ENCODE measurements at places on chromosomes 16 and 17. TPM values are rescaled to one million over a fixed set of nuclear protein-coding genes. Genes with fewer than 3 reads are reported as not detected.
A peak's percentile ranks its signal among the peaks of the same experiment; 100 is the strongest.

The MYH3 gene
- total RNA-seq = 1.9 TPM

DNA sequence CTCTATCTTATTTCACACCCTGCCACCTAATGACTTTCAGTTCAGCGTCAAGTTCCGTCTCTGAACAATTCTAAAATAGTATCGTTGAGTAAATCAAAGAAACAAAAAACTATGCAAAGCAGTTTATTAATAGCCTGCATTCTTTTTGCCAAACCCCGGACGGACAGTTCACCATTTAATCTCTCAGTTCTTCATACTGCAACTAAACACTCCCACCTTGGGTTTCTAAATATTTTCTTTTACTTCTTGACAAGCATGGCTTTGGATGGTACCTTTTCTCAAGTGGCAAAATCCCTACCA, 1.2 kb downstream of the MYH11 start:
- H3K27ac ChIP-seq = peak overlapping the region; percentile 92
- H3K4me1 ChIP-seq = no peaks in the 10 kb centered on the region
- no peaks in the 10 kb centered on the region for H3K27me3 ChIP-seq
- peak overlapping the region; percentile 56 for H3K4me3 ChIP-seq
- no peaks in the 10 kb centered on the region for H3K36me3 ChIP-seq

The FBXW10B gene
- not detected for total RNA-seq

DNA sequence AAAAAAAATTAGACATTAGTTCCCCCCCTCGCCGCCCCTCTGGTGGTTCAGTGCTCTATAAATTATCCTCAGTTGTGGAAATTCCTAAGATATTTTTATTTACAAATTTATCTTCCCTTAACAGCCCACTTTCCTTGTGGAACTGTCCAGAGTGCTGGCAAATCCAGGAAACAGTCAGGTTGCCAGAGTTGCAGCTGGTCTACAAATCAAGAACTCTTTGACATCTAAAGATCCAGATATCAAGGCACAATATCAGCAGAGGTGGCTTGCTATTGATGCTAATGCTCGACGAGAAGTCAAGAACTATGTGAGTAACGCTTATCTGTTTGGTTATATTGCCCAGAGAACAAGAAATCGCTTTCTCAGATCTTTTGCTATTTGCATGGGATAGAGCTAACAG, 2.9 kb downstream of the KPNB1 start:
- no peak overlapping the region for H3K4me3 ChIP-seq
- H3K27me3 ChIP-seq = no peaks in the 10 kb centered on the region
- H3K36me3 ChIP-seq = no peaks in the 10 kb centered on the region
- no peak overlapping the region for H3K27ac ChIP-seq

GRCh38 chr17:45129426-45129939, 2.8 kb downstream of the PLCD3 start:
- DNase-seq = no peak
- peaks cover 9% of the 10 kb centered on the region for H3K4me1 ChIP-seq
- no peaks in the 10 kb centered on the region for H3K27me3 ChIP-seq
- peak overlapping the region; percentile 82 for H3K27ac ChIP-seq

The CCDC154 gene
- 0.51 TPM for total RNA-seq

The PPP1R9B gene
- total RNA-seq = 30.3 TPM

The PDE6G gene
- 2.1 TPM for total RNA-seq

The ZNF19 gene
- total RNA-seq = 21.5 TPM

DNA sequence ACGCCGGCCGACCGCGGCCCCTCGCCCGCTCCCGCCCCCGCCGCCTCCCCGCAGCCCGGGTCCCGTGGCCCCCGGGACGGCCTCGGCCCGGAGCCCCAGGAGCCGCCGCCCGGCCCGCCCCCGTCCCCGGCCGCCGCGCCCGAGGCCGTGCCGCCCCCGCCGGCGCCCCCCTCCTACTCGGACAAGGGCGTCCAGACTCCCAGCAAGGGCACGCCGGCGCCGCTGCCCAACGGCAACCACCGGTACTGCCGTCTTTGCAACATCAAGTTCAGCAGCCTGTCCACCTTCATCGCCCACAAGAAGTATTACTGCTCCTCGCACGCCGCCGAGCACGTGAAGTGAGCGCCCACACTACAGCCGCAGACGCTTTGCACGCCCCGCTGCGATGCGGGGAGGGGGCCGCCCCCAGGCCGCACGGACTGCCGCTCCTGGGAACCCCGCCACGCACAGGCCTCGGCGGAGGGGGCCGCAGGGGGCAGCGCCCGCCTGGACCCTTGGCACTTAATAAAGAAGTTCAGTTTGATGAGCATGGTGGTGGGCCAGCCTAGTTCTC, 35.5 kb upstream of the ZC3H18 start:
- H3K36me3 ChIP-seq = no peaks in the 10 kb centered on the region
- no peak for DNase-seq
- peaks cover 18% of the 10 kb centered on the region for H3K4me1 ChIP-seq
- no peak overlapping the region for H3K27ac ChIP-seq

The CEP295NL gene
- not detected for total RNA-seq

- H3K27me3 ChIP-seq = no peaks in the 10 kb centered on the region
- DNase-seq = no peak
- no peaks in the 10 kb centered on the region for H3K4me1 ChIP-seq
- H3K36me3 ChIP-seq = no peaks in the 10 kb centered on the region
These were observed 94.5 kb downstream of the MARF1 start for GRCh38 chr16:15548482-15548891.

DNA sequence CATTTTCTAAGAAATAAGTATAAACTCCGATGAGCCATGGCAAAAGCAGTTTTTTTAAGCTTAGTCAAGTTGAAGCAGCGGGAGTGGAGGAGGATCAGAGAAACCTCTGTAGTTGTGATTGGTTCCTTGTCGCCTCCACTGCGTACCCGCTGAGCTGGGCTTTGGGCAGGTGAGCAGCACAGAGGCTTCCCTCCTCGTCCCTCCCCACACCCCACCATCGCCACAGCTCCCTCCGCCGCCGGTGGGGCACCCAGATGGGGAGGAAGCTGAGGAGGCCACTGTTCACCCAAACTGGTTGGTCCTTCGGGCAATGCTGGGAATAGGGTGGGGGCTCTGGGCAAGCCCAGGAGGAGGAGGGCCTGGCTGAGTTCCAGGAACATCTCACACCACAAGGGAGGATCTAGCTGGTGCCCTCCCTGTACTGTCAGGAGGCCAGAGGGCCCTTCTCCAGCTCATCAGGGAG, 5.2 kb upstream of the MRPL38 start:
- peak; percentile 80 for DNase-seq
- H3K4me3 ChIP-seq = no peak overlapping the region
- no peaks in the 10 kb centered on the region for H3K36me3 ChIP-seq
- H3K4me1 ChIP-seq = peaks cover 4% of the 10 kb centered on the region

The DNAI2 gene
- total RNA-seq = not detected

- H3K4me3 ChIP-seq = no peak overlapping the region
- H3K27ac ChIP-seq = peak overlapping the region; percentile 72
- no peaks in the 10 kb centered on the region for H3K36me3 ChIP-seq
- peaks cover 61% of the 10 kb centered on the region for H3K4me1 ChIP-seq
- no peaks in the 10 kb centered on the region for H3K27me3 ChIP-seq
These were observed 15.7 kb downstream of the SLC16A3 start for GRCh38 chr17:82244413-82245133.

DNA sequence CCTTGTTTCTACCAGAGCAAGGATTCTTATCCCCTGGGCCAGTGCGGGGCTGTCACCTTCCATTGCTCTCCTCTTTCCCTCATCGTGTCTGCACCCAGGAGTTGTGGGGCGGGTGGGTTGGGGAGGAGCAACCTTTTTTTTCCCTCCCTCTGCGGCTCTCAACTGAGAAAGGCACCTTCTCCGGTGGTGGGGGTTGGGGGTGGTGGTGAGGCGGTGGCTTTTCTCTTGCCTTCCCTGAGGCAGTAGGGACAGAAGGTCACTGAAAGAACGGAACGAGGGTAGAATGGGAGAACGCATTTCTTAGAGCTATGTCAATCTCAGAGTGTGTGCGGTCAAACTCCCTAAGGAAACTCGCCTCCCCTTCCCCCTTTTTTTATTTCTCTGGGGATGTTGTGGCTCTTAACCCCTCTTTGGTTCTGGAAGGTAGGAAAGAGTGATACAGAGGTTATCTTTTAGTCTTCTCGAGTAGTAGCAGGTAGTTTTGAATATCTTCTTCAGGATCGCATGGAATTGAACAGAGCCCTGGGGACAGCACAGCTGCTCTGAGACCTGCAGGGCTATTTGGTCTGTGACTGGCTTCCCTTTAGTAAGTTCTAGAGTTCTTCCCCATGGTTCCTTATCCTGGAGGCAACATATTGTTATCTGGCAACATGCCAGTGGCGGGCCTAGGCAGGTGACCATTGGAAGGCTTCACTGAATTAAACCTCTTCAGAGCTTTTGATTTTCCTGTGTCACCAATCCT, 994 bp downstream of the CLTC start:
- H3K4me3 ChIP-seq = peak overlapping the region; percentile 91
- H3K27me3 ChIP-seq = no peaks in the 10 kb centered on the region
- H3K4me1 ChIP-seq = peaks cover 3% of the 10 kb centered on the region
- no peaks in the 10 kb centered on the region for H3K36me3 ChIP-seq

GRCh38 chr17:73696251-73696650, 52.0 kb upstream of the SDK2 start:
- DNase-seq = no peak
- no peak overlapping the region for H3K27ac ChIP-seq
- H3K4me1 ChIP-seq = no peaks in the 10 kb centered on the region
- no peaks in the 10 kb centered on the region for H3K36me3 ChIP-seq

- H3K4me3 ChIP-seq = no peak overlapping the region
- H3K4me1 ChIP-seq = peaks cover 9% of the 10 kb centered on the region
- H3K27me3 ChIP-seq = no peaks in the 10 kb centered on the region
- H3K27ac ChIP-seq = peak overlapping the region; percentile 69
- H3K36me3 ChIP-seq = no peaks in the 10 kb centered on the region
- DNase-seq = no peak
These were observed 208.6 kb upstream of the CIBAR2 start for GRCh38 chr16:85320677-85321385.

The TNP2 gene
- not detected for total RNA-seq

The ITGB4 gene
- 100 TPM for total RNA-seq

- H3K36me3 ChIP-seq = no peaks in the 10 kb centered on the region
- H3K4me1 ChIP-seq = no peaks in the 10 kb centered on the region
- DNase-seq = no peak
- H3K27me3 ChIP-seq = peaks cover 26% of the 10 kb centered on the region
These were observed 586 bp downstream of the CD7 start for GRCh38 chr17:82316651-82317393.

GRCh38 chr17:64441772-64442540, 7.0 kb upstream of the MILR1 start:
- H3K27me3 ChIP-seq = no peaks in the 10 kb centered on the region
- no peak overlapping the region for H3K4me3 ChIP-seq
- H3K4me1 ChIP-seq = no peaks in the 10 kb centered on the region
- DNase-seq = no peak
- H3K36me3 ChIP-seq = no peaks in the 10 kb centered on the region

The ITGAX gene
- not detected for total RNA-seq

The TPSG1 gene
- not detected for total RNA-seq

DNA sequence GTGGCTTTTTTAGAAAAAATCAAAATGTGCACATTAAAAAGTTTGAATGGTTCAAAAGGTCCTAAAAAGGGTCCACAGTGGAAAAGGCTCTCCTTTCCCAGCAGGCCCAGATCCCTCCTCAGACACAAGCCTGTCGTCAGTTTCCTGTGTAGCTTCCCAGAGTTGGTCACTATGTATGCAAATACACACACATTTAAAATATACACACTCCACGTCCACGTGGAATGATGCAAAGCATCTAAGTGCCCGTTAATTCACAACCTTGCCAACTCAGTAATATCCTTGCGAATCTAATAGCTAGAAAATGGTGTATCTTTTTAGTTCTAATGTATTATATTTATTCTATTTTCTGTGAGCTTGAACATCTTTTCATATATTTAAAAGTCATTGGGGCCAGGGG, 17.7 kb downstream of the NLRC5 start:
- no peak overlapping the region for H3K4me3 ChIP-seq
- no peaks in the 10 kb centered on the region for H3K27me3 ChIP-seq
- no peak for DNase-seq
- no peaks in the 10 kb centered on the region for H3K4me1 ChIP-seq
- H3K36me3 ChIP-seq = no peaks in the 10 kb centered on the region
- no peak overlapping the region for H3K27ac ChIP-seq

The MT1M gene
- total RNA-seq = 6.2 TPM

GRCh38 chr17:40090237-40091119, 9.9 kb downstream of the NR1D1 start:
- H3K27ac ChIP-seq = peak overlapping the region; percentile 90
- no peaks in the 10 kb centered on the region for H3K36me3 ChIP-seq
- peak; percentile 72 for DNase-seq
- H3K27me3 ChIP-seq = no peaks in the 10 kb centered on the region
- peaks cover 16% of the 10 kb centered on the region for H3K4me1 ChIP-seq
- no peak overlapping the region for H3K4me3 ChIP-seq

DNA sequence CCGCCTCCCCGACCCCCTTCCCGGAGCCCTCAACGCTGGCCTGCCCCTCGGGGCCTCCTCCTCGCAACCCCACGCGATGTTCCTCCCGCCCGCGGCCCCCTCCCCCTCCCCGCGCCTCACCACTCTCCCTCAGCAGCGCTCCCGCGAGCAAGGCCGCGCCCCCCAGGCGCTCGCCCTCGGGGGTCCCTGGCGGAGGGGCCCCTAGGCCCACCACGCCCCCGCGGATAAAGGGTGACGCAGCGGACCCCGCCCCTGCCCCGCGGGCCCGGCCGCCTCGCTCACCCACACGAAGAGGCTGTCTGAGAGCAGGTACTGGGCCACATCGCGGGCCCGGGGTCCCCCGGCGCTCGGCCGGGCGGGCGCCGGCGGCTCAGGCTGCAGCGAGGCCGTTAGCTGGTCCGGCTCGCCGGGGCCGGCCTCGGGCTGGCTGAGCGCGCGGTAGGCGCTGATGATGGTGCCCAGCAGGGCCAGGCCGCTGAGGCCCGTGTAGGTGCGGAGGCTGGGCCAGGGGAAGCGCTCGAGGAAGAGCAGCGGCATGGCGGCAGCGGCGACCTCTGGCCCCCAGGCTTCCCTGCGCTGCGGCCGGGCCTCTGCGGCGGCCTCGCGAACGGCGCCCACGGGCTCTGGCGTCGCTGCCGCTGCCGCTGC, 430 bp downstream of the AMFR start:
- H3K27ac ChIP-seq = peak overlapping the region; percentile 92
- DNase-seq = peak; percentile 36
- H3K27me3 ChIP-seq = no peaks in the 10 kb centered on the region
- peaks cover 4% of the 10 kb centered on the region for H3K4me1 ChIP-seq
- H3K36me3 ChIP-seq = no peaks in the 10 kb centered on the region

DNA sequence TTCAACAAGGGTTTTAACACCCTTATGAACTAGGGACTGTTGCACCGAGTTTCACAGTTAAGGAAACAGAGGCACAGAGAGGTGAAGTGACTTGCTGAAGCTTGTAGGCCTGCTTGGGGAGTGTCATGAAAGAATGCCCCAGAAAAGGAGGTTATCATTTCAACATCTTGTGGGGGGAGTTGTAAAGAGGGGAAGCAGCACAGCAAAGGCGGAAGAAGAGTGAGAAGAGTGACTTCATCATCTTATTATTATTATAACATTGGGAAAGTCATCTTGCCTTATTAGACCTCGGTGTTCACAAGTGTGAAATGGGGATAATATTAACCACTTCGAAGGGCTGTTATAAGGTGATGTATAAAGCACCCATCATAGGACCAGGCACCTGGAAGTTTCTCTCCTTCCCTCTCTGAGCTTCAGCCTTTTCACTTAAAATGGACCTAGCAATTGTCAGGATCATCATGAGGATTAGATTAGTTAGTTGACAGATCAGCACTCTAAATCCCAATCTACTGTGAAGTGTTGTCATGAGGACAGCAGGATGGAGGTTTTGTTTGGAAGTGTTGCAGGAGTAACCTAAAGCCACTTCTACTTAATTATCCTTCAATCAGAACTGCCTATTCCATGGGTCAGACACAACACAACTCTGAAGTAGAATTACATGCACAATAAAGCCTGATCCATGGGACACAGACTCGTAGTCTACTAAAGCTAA, 2.3 kb downstream of the CCL4 start:
- no peak overlapping the region for H3K27ac ChIP-seq
- H3K4me1 ChIP-seq = no peaks in the 10 kb centered on the region
- H3K4me3 ChIP-seq = no peak overlapping the region
- no peak for DNase-seq
- no peaks in the 10 kb centered on the region for H3K27me3 ChIP-seq

Data from uterus (tissue), 4 donors.